ENCODE measurements at places on chromosomes 16 and 17. TPM values are rescaled to one million over a fixed set of nuclear protein-coding genes. Genes with fewer than 3 reads are reported as not detected.

NLRC3 gene
- 2.6 TPM for total RNA-seq

TXNDC11 gene
- 23.8 TPM for total RNA-seq

HSF5 gene
- under 0.01 TPM for total RNA-seq

RBFOX1 gene
- total RNA-seq: not detected

ABCC3 gene
- total RNA-seq: 0.40 TPM

MGAT5B gene
- total RNA-seq: 0.44 TPM

TRPV3 gene
- total RNA-seq: not detected

SDK2 gene
- total RNA-seq: not detected

ZNF750 gene
- total RNA-seq: under 0.01 TPM

OTOA gene
- under 0.01 TPM for total RNA-seq

ITGB3 gene
- total RNA-seq: 126 TPM

TMIGD1 gene
- not detected for total RNA-seq

HEATR3 gene
- total RNA-seq: 20.0 TPM

C1QL1 gene
- total RNA-seq: not detected

BFAR gene
- total RNA-seq: 68.0 TPM
